RPMI7951 (cell line): ENCODE measurements at places on chromosomes 4 and X. TPM values are rescaled to one million over a fixed set of nuclear protein-coding genes. Genes with fewer than 3 reads are reported as not detected.

The CSN1S1 gene
- total RNA-seq, result not detected in 2 replicates

The SLC26A1 gene
- total RNA-seq, result not detected in 2 replicates

The SLBP gene
- total RNA-seq, result 93.0 and 96.8 TPM in 2 replicates

The PPP4R3C gene
- 0.10 TPM in 1 of 2 replicates, not detected in the other for total RNA-seq
